NCI-H82 (cell line): ENCODE measurements at places on chromosomes 7 and 10.
A peak's percentile ranks its signal among the peaks of the same experiment; 100 is the strongest.

DNA sequence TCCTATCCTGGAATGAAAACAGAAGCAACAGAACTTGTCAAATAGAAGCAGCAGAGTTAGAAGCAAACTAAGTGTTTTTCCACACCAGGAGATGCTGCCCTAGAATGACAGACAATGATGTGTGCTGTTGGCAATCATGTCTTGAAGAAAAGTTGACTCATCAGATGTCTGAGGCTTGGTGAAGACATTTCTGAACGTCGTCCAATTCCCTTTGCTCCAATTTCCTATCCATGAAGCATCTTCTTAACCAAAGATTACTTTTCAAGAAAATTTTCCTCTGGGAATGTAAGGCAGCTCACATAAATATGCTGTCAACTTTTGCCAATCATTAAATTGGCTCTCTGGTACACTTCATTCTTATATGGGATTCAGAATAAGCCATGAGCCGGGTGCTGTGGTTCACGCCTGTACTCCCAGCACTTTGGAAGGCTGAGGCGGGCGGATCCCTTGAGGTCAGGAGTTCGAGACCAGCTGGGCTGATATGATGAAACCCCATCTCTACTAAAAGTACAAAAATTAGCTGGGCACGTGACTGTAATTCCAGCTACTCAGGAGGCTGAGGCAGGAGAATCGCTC, 34.6 kb downstream of the MALSU1 start:
- no peak for DNase-seq

DNA sequence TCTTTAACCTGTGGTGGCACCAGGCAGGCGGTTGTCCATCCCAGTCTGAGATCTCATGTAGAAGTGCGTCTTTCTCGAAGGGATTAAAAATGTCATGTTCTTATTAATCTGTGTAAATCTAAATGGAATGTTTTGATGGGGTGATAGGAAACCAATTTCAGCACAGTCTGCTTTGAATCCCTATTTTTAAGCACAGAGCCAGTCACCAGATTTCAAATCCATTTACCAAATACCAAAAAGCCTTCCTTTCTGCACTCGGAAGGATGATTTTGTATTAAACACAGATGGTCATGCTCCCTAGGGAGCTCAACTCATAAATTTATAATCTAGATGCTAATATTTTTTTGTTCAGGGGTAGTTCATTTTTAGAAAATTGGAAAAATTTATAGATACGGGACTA, 160.6 kb upstream of the AOAH start:
- no peak for DNase-seq

- DNase-seq, result peak; percentile 44
These were observed 107.6 kb upstream of the ZNF92 start for GRCh38 chr7:65265933-65266519.

DNA sequence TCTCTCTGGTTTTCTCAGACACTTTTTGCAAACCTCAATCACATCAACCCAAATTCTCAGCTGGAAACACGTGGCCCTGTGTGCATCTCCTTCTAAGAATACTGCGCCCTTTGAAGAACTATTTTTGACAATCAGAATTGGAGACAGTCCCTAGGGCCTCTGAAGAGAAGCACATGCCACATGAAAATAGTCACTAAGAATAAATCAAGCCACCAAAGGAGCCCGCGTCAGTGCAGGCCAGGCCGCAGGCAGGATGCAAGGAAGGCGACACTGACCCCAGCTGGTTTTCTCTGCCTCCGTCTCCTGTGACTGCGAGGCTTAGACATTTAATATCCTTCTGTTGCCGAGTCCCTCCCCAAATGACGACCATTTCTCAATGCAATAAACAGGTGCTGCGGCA, 88.0 kb upstream of the ADAM12 start:
- DNase-seq, result peak; percentile 49

- no peak for DNase-seq
These were observed 6.1 kb downstream of the MSMB start for GRCh38 chr10:46040004-46040403.

DNA sequence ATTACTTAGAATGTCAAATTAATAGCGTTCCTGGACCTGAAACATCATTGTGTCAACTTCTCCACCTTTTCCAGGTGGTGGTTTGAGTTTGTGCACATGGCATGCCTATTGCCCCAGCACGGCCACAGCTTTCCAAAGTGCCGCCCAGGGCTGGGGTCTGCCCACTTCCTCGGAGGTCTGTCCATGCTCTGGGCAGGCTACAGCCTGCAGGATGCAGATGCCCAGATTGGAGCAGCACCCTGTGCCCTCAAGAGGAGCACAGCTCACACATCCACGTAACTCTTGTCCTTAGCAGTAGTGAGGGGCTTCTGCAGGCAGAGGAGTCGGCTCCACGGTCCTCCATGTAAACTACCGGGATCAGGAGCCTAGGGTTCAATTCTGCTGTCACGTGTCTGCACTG, 238.6 kb downstream of the EBF3 start:
- no peak for DNase-seq

DNA sequence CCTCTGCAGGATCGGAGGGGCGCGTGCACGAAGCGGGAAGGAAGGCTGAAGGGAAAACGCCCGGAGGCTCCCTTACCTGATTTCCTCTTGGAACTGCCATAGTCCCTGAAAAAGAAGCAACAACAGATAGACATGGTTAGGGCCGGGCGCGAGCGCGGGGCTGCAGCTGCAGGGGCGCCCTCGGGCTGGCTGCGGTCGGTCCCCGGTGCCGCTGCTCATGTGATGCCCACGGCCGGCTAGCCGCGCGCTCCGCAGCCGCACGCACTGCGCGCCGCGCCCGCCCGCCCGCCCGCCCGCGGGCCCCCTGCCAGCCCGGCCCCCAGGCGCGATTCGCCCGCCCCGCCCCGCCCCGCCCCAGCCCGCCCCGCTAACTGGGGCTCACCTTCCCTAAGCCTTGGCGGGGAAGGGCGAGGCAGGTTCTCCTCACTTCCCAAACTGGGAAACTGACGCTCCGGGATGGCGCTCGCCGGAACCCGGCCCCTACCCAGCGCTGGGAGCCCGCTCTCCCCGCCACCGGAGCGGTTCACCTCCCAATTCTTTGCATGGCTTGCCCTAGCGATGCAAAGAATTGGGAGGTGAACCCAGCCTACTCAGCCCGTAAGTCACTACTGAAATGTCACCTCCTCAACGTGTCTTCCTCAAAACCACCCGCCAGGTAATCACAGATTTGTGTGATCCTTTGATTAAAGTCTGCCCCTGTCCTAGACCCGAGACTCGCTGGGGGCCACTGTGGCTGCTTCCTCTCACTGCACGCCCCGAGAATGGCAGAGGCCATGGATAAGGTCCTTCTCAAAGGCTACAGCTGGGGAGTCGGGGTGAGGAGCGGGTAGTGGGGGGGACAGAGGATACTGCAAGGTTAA, 162.2 kb downstream of the SH3PXD2A start:
- peak; percentile 32 for DNase-seq

DNA sequence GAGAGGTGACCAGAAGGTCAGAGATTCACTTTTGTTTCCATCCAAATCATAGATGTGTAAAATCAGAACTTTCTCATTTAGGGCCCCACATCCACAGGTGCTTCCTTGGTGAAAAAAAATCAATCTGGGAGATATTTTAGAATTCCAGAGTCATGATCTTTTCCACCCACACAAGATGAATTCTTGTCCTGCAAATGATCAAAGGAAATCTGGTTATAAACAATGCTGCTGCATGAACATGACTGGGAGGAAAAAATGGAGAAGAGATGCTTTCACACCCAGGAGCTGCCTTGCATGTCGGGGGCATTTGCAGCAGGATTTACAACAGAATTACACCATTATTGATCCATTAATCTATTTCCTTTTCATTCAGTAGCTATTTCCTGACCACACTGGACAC, 106.5 kb upstream of the TMEM72 start:
- no peak for DNase-seq

- peak; percentile 41 for DNase-seq
These were observed 4.6 kb downstream of the NET1 start for GRCh38 chr10:5416981-5417380.

- peak; percentile 90 for DNase-seq
These were observed 57.3 kb upstream of the CAPZA2 start for GRCh38 chr7:116805100-116805544.

GRCh38 chr7:155066417-155066950, 3.6 kb upstream of the HTR5A start:
- no peak for DNase-seq

DNA sequence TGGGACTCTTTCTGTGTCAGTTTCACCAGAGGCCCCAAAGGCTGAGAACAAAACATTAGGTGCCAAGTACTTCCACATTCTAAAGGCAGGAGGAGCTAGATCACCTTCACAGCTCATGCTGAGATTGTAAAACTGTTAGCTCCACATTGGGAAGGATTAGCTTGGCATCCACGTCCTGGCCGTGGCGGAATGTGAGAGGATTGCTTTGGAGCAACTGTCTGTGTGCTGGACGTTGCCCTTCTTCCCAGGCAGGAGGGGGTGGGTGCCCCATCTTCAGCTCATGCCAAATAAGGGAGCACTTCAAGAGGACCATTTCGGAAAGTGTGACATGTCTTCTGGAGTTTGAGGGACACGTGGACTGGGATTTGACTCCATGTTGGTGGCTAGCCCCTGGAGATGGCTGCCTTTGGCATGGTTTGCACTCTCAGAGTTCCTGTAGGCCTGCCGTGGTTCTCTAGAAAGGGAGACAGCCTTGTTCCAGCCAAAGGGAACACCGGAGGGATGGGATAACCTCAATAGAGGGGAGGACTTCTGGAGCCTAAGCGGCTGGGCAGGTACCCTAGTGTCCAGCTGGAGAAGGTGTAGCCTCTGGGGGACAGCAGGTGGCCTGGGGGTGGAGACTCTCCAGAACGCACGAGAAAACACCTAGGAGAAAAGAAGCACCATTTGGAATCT, 19.9 kb upstream of the FMC1 start:
- peak; percentile 71 for DNase-seq

DNA sequence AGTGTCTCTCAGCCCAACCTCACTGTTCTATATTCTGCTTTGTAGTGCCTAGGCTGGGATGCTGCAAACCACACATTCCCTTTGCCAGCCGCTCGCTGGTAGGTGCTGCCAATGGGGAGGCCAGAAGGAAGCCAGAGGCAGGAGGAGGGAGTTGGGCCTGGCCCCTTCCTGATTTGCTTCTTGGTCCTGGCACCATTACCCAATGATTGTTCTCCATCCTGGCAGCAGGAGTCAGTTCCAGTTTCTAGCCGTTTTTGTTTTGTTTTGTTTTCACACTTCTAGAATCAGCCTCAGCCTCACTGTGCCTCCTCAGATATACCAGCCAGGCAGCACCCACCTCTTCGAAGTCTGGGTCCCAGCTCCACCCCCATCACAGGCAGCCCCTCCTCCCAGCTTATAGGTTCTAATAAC, 27.4 kb upstream of the LOXL4 start:
- DNase-seq, result peak; percentile 54

- no peak for DNase-seq
These were observed 4.6 kb downstream of the DCLRE1C start for GRCh38 chr10:14949291-14949690.

DNA sequence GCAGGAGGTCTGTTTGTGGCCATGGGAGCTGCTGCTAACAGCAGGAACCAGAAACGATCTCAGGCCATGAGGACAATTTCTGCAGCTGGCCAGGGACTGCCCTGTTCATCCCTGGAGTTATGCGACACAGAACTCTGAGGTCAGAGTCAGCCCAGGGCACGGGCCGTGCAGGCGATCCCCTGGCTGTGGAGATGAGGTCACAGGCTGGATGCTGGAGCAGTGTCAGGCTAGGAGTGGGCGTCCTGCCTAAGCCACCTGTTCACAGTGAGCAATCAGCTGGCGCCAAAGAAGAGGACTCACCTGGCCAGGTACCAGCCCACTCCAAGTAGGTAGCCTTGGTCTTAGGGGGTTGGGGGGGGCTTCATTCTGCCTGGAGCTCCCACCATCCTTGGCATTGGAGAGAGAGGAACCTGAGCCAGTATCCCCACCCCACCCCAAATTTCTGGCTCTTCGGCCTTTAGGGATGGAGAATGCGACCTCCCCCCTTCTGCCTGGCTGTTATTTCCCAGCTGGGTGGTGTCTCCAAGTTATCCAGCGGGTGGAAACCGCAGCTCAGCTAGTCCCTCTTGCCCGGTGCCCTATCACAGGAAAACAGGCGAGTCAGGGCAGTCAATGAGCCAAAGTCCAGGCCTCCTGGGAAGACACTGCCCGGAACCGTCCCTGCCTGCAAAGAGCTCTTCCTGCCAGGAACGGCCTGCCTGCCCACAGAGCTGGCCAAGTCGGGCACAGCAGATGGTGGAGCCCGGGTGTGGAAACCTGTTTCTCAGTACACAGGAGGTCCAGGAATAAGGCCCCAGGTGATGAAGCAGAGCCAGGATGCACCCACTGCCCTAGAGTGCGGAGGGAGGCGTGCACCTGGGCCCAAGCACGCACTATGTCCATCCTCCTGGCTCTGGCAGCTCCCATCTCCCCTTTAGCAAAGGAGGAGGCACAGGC, 1.8 kb upstream of the TTYH3 start:
- DNase-seq, result no peak

DNA sequence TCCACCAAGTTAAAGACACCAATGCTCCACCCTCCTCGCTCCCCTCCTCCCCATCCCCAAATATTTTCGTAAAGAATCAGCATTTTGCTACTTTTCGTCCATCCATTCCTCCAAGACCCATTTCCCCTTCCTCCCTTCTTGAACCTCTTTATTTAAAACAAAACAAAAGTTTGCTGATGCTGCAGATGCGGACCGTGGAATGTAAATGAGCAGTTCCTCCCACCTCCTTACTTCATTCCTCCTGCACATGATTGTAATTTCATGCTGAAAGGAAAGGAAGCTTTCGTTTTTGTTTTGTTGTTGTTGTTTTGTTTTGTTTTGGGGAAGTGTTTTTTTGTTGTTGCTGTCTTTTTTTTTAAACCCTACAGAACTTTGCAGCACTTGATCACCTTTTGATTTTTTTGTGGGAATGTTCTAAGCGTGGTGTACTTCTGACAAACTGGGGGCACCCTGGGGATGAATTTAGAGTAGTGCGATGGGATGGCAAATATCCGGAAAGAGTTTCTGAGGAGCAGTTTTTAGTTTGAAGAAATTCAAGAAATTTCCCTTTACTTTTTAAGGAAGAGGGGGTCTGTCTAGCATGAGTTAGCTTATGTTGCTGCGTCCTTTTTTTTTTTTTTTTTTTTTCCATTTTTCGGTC, 177.3 kb downstream of the TCF7L2 start:
- no peak for DNase-seq

DNA sequence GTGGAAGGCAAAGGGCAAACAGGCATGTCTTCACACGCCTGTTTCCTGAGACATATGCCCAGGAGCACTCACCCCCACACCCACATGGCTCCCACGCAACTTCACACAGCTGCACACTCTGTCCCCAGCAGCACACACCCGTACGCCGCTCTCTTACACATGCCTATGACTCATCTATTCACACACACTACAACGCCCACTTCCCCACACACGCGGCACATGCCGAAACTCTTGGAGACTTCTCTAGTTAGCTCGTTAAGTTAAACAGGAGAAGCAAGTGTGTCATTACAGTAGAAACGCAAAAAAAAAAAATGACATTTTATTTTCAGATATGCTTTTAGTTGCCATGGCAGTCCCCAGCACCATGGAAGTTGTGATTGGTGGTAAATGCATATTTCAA, 6.7 kb downstream of the CALN1 start:
- DNase-seq, result no peak

GRCh38 chr7:117129521-117129955, 176.2 kb downstream of the ST7 start:
- no peak for DNase-seq
